ENCODE measurements at places on chromosomes 16 and 17.

DNA sequence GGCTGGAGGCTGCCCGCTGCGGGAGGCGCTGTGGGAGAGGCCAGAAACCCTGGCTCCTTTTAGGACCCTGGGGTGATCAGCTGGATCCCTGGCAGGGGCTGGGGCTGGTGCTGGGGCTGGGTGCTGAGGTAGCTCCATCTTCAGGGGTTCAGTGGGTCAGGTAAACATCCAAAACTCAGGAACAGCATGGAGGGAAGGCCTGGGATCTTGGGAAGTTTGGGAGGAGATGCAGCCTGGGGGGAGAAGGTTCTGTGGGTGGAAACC lies 21.0 kb downstream of the ADGRG5 start:
- no peak for DNase-seq

GRCh38 chr17:81566461-81567126 lies 14.4 kb upstream of the FAAP100 start:
- peak; percentile 59 for DNase-seq

GRCh38 chr16:80299416-80299815 lies 241.4 kb upstream of the DYNLRB2 start:
- DNase-seq: no peak

DNA sequence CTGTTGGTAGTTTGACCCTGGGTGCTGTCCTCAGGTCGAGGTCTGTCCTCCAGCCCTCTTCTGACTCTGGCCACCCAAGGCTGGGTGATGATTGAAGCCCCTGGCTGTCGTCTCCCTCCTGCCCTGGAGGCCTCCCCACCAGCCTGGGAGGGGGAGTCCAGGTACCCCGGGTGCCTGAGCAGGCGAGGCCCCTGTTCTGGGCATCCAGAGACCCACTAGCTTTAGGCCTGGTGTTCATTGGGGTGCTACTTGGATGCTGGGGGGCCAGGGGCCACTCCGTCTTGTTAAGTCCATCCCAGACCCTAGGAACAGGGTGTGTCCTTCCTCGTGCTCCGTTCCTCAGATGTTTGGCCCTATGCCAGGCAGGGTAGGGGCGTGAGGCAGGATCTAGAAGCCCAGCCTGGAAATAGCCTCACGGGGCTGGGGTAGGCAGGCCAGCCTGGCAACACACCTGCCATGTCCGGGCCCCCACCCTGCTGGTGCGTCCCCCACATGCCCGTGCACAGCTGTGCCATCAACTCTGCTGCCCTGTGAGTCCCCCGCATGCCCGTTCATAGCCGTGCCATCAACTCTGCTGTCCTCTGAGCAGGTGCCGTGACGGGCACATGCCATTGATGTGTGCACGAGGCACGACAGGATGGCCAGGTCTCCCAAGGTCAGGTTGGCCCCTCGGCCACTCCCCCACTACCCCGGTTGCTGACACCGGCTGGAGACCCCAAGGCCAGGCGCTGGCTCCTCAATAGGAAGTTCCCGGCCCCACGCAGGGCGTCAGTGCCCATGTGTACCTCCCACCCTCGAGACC lies 36.9 kb downstream of the GINS2 start:
- DNase-seq: no peak

- no peak for DNase-seq
Measured at GRCh38 chr17:76594690-76595089, 9.0 kb upstream of the ST6GALNAC2 start.

DNA sequence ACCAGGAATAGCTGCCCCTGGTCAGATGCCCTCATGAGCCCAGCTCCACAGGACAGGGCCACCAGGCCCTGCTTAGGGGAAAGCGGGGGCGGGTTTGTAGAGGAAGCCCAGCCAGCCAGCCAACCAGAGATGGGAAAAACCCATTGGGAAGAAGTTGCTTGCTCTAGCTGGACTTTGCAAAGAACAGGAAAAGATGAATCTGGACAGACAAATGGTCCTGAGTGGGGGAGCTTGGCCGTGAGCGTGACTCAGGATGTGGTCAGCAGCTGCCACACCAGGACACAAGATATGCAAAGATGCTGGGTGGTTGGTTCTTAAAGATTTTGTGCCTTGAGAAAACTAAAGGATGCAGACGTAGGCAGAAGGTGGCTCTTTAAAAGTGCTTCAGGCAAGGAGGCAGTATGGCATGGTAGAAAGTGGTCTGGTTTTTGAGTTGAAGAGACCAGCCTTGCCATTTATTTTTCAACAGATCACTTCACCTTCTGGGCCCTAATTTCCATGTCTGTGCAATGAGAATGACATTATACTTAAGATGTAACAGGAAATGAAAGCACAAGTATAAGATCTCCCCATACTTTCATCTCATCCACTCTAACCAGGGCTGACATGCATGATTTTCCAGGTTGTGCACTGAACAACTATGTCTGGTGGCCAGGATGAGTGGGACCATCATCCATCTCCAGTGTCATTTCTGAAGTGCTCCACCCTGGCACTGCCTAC lies 27.8 kb upstream of the HEATR6 start:
- no peak for DNase-seq

DNA sequence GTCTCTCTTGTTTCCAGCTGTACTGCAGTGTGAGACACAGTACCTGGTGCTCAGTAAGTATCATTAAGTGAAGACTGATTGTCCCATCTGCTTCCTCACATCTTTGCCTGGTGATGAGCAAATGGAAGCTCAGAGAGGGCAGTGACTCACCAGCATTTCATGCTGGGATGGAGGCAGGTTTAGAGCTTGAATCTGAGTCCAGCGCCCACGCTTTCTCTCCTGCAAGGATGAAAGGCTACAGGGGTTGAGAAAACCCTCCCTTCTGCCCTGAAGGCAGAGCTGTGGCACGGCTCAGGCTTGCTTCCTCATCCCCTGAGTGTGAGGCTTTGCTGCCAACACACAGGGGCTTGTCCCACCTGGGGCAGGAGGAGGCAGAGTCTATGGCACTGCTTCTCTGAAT lies 1.5 kb upstream of the RNF112 start:
- no peak for DNase-seq

GRCh38 chr17:74779948-74780400 lies 3.8 kb upstream of the NAT9 start:
- no peak for DNase-seq

GRCh38 chr17:2071455-2072281 lies 16.8 kb downstream of the HIC1 start:
- DNase-seq: no peak

GRCh38 chr17:63452962-63453551 lies 7.0 kb upstream of the CYB561 start:
- no peak for DNase-seq

- DNase-seq: no peak
Measured at GRCh38 chr17:72795941-72796340, 296.5 kb downstream of the SLC39A11 start.

GRCh38 chr17:7647018-7647417 lies 3.7 kb upstream of the ATP1B2 start:
- no peak for DNase-seq

- DNase-seq: no peak
Measured at GRCh38 chr17:38942696-38943334, 17.4 kb downstream of the LASP1NB start.

DNA sequence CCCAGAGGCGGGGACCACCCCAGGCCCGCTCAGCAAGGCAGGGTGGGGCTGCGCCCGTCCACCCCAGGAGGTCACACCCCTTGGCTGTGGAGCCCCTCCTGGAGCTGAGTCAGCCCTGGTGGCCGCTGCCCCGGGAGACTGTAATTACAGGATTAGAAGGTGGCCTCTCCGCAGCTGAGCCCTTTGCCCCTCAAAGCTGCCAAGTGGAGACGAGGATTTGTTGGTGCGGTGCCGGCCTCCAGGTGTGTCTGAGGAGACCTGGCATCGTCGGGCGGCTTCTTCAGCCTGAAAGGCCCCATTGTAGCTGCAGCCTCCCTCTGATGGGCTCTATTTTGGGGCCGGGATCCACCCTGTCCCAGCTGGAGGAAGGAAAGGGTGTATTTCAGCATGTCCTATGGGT lies 22.7 kb upstream of the SPNS2 start:
- DNase-seq: no peak

DNA sequence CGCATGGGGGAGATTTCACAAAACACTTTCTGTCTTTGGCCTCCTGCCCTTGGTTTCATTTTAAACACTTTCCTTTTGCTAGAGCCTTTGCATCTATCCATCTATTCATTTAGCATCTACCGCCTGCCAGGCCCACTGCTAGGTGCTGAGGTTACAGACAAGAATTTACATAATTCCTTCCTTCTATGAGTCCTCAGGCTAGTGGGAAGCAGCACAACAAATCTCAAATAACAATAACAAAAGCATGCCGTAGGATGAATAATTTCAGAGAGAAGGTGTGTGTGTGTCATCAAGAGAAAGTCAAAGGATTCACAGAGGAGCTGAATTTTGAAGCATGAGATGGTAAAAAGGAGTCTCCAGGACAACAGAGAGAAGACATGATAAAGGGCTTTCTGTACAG lies 6.1 kb upstream of the SLC46A1 start:
- DNase-seq: no peak

DNA sequence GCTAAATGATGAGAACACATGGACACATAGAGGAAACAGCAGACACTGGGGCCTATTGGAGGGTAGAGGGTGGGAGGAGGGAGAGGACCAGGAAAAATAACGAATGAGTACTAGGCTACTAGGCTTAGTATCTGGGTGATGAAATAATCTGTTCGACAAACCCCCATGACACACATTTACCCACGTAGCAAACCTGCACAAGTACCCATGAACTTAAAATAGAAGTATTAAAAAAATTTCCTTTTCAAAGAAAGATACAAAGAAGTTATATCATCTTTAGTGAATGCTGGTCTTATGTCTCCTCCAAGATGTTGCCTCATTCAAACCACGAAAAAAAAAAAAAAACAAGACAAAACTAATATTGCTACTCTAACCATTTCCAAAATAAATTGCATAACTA lies 31.7 kb downstream of the MBTD1 start:
- no peak for DNase-seq

GRCh38 chr16:67541391-67542263 lies 13.0 kb downstream of the RIPOR1 start:
- no peak for DNase-seq

- DNase-seq: no peak
Measured at GRCh38 chr16:76835779-76836300, 355.1 kb upstream of the MON1B start.

GRCh38 chr16:5315914-5316313 lies 218.3 kb upstream of the EEF2KMT start:
- no peak for DNase-seq

GRCh38 chr17:26818736-26819135 lies 475.2 kb upstream of the WSB1 start:
- DNase-seq: no peak

DNA sequence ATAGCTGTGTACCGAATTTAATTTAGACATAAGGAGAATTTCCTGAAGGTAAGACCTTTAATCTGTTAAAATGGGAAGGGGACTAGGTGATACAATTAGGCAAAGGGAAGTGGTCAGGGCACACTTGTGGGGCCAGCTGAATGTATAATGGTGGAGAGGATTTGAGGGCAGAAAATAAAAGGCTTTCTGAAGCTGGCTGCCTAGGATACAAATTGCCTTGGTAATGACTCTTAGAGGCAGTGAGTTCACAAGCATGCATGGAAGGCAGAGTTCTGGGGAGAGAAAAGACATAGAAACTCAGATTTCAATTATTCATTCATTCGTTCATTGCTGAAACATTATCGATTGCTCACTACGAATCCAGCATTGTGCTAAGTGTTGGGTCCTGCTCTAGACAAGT lies 12.4 kb upstream of the NFAT5 start:
- no peak for DNase-seq

- no peak for DNase-seq
Measured at GRCh38 chr17:48554412-48555257, 9.7 kb upstream of the HOXB2 start.

- no peak for DNase-seq
Measured at GRCh38 chr17:41392278-41392677, 5.1 kb downstream of the KRT31 start.

- DNase-seq: no peak
Measured at GRCh38 chr17:35545150-35545549, 7.7 kb upstream of the SLFN12L start.

DNA sequence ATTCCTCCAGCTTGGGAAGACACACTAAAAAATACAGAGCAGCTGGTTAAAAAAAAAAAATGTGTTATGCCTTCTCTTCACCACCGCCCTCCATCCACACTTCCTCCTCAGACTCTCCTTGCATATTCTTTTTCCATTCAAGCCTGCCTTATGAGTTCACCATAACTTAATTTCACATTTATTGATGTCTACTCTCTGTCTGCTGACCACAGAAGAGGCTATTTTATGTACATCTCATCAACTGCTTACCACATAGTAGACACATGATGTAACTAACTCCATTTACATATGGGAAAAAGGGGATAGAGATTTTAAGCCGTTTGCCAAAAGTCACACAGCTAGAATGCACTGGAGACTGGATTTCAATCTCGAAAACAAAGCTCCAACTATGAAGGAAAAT lies 409.8 kb downstream of the CDH11 start:
- DNase-seq: no peak

DNA sequence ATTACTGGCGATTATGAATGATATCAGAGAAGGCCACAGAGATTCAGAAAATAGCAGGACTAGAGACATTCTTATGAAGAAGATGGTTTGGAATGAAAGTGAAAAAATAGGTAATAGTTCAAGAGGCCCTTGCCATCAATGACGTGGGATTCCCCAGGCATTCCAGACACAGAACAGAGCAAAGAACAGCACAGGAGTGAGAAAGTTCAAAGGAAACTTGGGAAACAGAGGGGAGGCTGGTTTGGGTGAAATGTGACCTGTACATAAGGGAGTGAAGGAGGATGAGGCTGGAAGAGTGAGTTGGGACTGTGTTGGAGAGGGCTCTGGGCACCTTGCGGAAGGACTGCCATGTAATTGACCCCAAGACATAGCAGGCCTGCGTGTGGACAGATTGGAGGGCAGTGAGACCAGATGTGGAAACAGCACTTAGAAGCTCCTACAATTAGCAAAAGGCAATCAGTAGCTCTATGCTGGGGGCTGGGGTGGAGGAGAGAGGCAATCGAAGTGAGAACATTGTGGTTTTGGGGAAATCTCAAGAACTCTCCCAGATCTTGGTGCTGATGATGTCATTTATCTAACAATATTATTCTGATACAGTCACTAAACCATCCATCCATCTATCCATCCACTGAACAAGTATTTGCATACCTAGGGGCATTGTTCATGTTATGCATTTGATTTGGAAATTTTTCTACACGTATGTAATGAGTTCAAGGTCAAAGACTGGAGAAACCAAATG lies 365.3 kb upstream of the ZFHX3 start:
- no peak for DNase-seq

- DNase-seq: no peak
Measured at GRCh38 chr17:17682293-17682736, 1.1 kb downstream of the RAI1 start.

DNA sequence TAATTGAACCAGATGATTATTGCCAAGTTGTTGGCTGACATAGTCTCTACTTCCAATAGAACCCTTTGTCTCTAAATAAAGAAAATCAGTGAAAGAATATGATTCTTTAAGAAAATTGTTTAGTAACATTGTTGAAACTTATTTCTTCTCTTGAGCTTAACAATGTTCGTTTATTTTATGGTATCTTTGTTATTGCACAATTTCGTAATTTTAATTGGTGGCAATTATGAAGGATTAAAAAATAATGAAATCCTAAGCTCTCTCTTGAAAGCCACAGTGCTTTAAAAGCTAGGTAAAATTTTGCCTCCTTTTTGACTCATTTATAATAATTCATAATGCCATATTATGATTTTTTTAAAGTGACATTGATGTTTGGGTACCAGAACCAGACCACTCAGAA lies 149.0 kb upstream of the RBL2 start:
- DNase-seq: no peak

GRCh38 chr17:60305141-60305540 lies 86.8 kb downstream of the USP32 start:
- no peak for DNase-seq

- no peak for DNase-seq
Measured at GRCh38 chr16:56763291-56763916, 33.5 kb downstream of the NUP93 start.
